ENCODE measurements at places on chromosomes 3 and 15.

DNA sequence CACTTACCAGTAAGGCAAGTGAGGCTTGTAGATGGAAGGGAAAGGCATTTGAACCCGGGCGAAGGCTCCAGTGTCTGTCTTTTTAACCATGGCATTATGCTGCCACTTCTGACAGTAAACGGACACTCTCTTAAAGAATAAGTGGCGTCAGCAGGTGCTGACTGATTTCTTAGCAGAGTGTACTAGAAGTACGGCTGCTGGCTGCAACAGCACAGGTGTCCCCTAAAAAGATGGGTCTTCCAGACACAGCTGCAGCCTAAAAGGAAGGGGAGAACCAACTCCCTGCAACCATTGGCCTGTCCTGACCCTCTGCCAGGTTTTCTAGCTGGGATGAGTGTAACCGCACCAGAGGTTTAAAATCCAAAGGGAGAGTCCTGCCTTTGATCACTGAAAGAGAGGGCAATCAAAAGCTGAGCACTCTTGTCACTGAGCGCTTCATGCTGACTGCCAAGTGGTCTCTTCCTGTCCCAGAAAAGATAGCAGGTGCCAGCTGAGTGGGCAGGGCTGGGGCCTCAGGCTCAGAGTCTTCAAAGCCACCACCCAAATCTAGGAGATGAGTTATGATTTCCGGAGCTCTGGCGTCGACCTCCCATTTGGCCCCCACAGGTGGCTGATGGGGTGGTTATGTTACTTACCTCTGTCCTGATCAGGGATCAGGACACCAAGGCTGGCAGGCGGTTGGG is 255.8 kb downstream of the SLCO3A1 start:
- DNase-seq = no peak

GRCh38 chr15:84759018-84759417 is 10.6 kb downstream of the ZNF592 start:
- DNase-seq = no peak

DNA sequence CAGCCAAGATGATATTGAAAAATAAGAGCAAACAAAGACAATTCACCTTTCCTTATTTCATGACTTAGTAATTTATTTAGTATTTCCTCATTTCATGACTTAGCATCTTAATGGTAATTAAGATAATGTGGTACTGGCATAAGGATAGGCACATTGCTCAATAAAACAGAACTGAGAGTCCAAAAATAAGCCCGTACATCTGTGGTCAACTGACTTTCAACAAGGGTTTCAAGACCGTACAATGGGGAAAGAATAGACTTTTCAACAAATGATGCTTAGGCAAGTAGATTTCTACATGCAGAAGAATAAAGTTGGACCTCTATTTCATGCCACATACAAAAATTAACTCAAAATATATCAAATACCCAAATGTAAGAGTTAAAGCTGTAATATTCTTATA is 603 bp upstream of the PYDC2 start:
- DNase-seq = no peak

GRCh38 chr3:127440384-127440783 is 150.1 kb downstream of the TPRA1 start:
- DNase-seq = no peak

GRCh38 chr15:90762109-90762508 is 45.0 kb downstream of the BLM start:
- DNase-seq = no peak

DNA sequence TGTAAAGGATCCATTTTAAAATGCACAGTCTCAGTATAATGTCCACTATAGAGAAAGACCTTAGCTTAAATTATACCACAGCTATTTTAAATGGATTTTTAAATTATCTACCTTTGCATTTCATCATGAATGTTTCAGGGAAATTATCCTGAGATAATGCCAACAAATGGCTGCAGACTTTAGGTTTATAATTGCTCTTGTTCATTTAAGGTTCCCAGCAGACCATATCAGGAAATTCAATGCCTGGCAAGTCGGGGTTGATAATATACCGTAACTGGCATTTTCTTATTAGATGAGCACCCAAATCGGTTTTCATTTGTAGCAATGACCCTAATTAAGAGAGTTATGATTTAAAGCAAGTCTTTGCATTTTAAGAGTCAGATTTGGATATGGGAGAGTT is 227.1 kb upstream of the ARRDC4 start:
- DNase-seq = no peak
